Stimulated activated CD4-positive, alpha-beta T cell treated with anti-CD3 and anti-CD28 coated beads, Interleukin-15, amount 100 ng/mL, for 1 hour (primary cell): ENCODE measurements at places on chromosomes 3 and 15.

- DNase-seq, result no peak
Observed at GRCh38 chr3:5186089-5186857, 1.2 kb upstream of the EDEM1 start.

DNA sequence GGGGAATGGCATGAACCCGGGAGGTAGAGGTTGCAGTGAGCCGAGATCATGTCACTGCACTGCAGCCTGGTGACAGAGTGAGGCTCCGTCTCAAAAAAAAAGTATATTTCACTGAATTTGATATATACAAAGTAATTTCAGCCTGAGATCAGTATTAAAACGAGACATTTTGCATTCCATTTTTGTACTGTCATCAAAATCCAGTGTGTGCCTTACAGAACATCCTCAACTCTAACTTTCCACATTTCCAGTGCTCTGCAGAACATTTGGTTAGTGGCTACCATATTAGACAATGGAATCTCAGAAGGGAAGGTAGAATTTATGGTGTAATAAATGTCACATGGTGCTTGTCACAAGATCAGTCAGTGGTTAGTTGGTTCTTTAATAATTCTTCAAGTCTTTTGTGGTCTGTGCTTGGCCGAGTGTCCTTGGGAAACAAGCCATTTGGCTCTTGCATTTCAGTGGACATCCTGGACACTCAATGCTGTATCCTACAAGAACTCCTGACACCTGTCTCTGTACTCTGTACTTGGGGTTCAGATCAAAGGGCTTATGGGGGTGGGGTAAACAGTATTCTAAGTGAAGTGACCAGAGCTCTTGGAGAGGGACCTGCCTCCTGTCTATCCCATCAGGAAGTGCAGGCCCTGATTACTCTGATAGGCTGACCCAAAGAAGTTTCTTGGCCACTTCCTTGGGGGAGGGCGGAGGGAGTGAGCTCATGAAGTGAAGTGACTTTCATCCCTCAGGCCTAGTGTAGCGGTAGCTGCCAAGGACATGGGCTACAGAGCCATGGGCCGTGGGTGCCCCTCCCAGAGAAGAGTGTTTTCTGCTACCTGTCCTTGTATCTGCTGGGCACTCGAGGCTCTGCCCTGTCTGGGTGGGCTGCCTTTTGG is 3.7 kb downstream of the ACVR2B start:
- DNase-seq, result no peak

DNA sequence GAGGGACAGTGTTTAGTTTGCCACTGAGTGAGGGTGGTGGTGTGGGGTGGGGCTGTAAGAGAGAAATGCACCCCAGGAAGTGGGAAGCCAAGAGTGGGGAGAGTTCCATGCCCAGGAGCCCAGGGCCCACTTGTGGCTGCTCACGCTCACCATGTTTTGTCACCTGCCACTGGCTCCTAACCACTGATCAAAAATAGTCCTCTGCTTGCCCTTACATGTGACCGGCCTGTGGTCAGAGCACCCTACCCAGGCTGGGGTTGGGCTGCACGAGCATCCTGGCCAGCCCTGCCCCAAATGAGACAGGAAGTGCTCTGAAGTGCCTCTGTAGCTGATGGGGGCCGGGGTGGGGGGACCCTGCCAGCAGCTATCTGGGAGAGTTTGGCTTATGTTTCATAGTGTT is 216.3 kb downstream of the RPLP1 start:
- no peak for DNase-seq

DNA sequence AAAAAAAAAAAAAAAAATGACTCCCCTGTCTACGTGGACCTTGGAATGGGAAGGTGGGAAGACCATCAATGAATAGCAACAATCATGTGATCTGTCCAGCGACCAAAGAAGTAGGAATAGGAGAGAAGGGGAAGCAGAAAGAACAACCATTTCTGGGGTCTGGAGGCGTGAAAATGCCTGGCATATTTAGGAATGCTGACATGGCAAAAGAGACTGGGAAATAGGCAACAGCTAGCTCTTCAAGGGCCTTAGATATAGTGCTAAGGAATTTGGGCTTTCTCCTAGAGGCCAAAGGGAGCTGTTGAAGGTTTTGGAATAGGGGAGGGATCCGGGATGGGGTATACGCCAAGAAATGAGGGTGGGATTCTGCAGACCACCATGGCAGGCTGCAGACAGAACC is 5.9 kb downstream of the SLC22A13 start:
- DNase-seq, result no peak

- no peak for DNase-seq
Observed at GRCh38 chr3:126524429-126524988, 554 bp downstream of the CHST13 start.

DNA sequence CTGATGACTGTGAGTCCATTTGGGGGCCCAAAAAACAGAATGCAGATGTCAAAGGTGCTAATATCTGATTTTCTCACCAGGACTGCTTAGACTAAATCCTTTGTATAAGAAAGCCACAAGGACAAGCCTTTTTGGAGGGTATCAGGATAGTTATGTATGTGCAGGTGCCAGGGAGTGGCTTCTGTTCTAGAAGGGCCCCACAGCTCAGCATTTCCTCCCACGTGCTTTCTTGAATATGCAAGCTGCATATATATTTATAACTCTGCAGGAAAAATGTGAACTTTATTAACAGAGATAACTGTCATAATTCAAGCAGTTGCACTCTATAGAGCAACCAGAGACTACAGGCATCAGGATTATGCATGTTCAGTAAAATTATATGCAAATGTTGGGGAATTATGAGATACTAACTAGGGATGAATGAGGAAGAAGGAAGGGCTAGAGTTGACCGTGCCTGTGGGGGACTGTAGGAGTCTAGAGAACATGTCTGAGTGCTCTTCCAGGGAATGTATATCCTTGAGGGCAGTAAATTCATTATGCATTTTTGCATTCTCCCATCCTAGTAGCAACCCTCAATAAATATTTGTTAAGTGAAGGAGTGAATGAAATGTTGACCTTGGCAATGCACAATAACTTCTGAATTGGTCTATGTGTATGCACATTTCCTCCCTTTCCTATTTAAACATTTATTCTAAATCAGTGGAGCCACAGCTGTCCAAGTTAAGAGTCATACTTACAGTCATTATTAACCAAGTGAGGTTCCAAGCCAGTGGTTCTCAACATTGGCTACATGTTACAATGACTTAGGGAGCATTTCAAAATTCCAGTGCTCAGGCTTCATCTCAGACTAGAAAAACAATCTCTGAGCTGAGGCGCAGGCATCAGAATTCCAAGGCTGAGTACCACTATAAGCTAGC is 94.8 kb upstream of the ANKRD28 start:
- DNase-seq, result no peak

GRCh38 chr3:81884791-81885190 is 123.3 kb upstream of the GBE1 start:
- no peak for DNase-seq

DNA sequence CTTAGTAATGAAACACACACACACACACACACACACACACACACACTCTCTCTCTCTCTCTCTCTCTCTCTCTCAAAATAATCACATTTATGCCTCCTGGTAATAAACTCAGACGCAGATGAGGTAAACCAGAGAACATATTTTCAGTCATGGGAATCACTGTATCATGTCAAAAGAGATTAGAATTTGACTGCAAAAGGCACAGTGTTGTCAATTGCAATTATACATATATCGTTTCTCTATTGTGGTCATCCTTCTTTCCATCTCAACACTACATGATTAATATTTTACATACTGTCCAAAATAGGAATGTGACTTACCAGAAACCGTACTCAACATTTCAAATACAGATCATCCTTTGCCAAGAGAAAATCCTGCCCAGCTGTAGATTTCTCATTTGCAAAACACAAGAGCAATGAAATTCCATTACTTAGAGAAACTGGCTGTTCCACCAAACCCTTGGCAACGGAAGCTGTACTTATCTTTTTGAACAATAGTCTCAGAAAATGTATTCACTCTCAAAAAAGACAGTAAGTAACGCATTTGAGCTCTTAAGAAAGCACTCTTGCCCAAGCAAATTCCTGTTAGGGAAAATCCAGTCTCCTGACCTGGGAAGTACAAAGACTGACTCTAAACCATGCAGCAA is 24.3 kb downstream of the PDZRN3 start:
- no peak for DNase-seq

DNA sequence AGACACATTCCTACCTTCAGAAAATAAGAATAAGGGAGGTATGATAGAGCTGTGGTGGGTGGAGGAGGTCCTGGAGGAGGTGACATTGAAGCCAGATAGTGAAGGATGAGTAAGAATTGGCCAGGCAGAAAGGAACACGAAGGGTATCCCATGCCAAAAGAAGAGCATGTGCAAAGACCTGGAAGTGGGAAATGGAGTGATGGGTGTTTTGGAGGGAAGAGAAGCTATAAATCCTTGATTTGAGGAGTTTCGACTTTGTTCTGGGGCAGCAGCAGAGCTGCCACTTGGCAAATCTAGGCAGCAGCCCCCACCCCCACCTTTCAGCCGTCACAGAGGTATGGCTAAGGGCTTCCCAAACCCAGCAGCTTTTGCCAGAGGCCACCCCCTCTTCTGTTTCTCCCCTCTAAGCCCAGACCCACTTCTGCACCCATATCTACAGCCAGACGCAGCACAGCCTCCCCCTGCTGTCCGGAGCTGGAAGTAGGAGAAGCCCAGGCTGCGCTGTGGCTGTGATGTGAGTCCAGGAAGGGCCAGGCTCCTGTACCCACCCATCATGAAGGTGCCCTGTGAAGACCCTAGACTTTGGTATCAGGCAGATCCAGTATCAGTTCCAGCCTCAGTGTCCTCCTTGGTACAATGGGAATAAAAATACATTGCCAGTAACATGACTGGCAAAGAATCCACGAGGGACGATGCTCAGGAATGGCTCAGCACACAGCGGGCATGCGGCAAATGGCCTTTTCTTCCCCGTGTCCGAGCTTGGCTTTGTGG is 188.7 kb upstream of the LINGO1 start:
- DNase-seq, result no peak

DNA sequence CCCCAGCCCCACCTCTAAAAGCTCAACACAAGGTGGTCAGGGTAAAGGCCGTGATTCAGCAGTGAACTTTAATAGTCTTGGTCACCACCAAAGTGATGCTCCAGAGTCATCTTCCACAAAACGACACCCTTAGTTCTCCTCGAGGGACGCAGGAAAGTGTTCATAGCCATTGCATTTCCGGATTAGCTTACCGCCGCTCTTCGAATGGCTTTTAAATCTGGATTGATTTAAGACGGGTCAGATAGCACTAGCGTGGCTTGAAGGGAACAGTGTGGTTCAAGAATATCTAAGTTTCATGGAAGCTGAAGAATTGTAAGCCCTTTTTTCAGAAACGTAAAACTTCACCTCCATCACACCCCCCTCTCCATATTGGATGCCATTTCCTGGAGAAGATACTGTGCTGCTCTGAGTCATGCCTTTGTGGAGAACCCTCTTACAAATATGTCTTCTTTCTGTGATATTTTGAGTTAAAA is 829 bp downstream of the RNF7 start:
- DNase-seq, result no peak

DNA sequence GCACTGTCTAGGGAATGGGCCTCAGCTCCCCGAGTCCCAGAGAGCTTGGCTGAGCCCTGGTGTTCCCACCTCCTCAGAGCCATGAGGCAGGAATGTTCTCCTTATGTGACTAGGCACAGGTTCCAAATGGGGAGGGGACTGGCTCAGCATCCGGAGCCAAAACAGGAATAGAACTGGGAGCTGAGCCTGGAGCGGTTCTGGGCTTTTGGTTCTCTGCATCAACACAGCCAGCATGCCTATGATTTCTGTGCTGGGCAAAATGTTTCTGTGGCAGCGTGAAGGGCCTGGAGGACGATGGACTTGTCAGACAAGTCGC is at the start of gene FAM131A:
TSS of gene FAM131A (plus strand) at position 202 of the 316 bp plus-strand sequence. CDS start at position 233, 31 bp downstream.
- no peak for DNase-seq

DNA sequence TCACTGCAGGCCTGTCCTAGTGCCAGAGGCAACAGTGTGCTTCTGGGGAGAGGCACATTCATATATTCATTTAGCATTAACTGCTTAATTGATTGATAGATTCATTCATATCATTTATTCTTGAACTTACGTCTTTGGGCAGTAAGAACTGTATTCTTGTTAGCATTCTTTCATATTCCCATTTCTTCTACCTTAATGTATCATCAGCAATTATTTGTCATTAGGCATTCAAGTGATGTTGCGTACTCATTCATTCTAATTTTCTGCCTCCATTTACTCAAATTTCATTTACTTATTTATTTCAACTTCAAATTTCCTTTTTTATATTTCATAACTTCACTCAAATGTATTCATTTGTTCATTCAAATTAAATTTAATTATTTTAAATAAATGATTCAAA is 31.5 kb upstream of the CCR4 start:
- no peak for DNase-seq

DNA sequence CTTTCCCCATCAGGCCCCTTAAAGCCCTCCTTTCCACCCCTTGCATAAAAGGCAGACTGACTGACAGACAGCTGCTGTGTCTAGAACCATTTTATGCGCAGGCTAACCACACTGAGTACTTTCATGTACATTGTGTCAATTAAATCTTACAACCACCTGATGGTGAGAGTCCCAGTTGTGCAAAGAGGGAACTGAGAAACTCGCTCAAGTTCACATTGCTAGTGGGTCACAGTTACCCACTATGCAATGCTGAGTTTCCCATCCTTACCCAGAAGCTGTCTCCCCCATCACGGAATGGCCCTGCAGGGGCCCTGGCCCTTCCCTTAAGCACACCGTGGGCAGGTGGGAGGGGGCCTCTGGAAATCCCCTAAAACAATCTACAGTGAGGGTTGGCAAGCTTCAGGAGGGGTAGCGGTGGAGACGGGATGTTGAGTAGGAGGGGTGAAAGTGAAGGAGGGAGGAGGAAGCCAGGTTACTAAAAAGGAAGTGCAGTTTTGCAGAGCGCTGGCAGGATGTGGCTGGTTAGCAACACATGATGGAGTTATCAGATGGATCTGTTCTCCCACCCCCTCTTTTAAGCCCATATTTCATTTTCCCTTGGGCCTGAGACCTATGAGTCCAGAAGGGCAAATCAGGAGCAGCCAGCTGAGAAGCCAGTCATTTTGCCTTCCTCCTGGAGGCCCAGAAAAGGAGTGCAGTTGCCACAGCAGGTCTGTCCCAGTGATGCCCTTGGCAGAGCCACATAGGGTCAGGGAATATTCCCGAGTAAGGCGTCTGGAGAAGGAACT is 30.0 kb downstream of the STARD5 start:
- DNase-seq, result peak; percentile 46

- DNase-seq, result no peak
Observed at GRCh38 chr3:186532598-186533072, 11.5 kb downstream of the CRYGS start.
